ENCODE measurements at places on chromosomes 4 and X.

DNA sequence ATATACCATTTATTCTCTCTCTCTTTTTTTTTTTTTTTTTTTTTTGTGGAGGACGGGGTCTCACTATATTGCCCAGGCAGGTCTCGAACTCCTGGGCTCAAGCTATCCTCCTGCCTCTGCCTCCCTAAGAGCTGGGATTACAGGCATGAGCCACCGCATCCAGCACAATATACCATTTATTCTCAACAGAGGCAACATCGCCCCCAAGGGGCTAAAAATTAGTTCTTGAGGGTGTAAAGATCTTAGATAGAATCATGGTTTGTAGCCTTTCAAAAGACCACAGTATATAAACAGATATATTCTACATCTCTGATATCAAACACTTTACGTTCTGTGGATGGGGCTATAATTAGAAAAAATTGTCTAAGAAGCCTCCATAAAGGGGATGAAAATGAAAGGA, 39.8 kb upstream of the TCEAL2 start:
- DNase-seq: no peak

GRCh38 chr4:63922146-63922545, 487.1 kb downstream of the TECRL start:
- DNase-seq: no peak

- DNase-seq: no peak
These were observed 3.7 kb upstream of the APLN start for GRCh38 chrX:129658429-129658828.

- DNase-seq: no peak
These were observed 178.1 kb downstream of the IL15 start for GRCh38 chr4:141814499-141814898.

DNA sequence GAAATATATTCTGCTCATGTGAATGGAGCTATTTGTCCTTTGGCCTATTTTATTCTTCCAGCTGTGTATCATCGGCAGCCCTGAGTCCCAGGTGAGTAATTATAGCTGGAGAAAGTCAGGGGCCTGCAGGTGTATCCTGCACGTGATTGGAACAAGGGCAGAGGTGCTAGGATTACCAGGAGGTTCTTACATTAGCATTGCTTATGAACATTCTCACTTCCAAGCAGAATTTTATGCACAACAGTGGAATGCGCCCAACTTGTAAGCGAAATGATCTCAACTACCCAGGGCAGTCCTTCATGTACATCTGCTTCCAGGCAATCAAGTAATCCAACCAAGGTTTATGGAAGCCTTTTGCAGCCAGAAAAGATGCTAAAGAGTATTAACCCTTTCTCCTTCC, 68.9 kb upstream of the NRK start:
- no peak for DNase-seq

- DNase-seq: no peak
These were observed 20.9 kb upstream of the CD99L2 start for GRCh38 chrX:150919401-150919800.

- no peak for DNase-seq
These were observed 41.0 kb downstream of the ACSL1 start for GRCh38 chr4:184784628-184785257.

DNA sequence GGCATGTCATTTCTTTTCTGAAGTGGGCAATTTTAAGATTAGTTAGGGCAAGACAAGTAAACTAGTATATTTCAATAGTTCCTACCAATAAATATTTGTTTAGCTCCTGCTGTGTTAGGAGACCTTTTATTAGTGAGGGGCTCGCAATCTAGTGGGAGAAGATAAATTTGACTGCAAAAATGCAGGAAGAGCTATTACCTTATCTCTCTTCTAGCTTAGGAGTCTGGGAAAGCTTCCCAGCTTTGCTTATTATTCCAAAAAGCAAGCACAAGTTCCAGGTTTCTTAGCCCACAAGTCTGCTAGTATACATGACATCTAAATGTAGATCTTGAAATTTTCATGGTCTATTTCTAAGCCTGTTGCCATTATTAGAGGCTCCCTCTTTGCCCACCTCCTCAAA, 191.1 kb downstream of the GC start:
- DNase-seq: no peak

DNA sequence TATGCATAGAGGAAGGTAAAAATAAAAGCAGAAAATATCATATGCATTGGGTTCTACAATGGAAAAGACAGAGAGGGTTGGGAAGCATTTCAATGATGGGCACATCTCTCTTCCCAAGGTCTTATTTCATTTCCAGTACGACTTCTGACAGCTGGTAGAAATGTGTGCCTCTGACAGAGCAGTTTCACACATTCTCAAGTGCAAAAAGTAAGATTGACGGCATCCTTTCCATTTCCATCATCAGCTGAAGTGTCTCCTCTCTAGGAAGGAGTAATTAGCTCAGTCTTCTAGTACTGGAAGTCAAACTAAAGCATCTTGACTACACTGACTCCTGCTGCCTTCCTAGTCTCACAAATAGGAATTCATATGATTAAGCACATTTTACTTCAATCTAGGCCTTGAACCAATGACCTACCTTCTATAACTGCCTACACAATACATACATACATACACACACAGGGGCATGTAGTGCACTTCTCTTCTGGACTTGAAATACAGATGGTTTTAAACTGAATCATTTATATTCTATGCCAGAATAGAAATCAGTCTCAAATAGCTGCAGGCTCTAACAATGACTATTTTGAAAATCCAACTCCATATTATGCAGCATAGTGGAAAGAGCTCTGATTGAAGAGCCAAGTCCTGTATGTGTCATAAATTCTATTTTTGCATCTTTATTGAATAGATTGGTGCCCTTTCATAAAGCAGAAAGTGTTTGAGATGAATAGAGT, 473.4 kb downstream of the INPP4B start:
- DNase-seq: no peak

DNA sequence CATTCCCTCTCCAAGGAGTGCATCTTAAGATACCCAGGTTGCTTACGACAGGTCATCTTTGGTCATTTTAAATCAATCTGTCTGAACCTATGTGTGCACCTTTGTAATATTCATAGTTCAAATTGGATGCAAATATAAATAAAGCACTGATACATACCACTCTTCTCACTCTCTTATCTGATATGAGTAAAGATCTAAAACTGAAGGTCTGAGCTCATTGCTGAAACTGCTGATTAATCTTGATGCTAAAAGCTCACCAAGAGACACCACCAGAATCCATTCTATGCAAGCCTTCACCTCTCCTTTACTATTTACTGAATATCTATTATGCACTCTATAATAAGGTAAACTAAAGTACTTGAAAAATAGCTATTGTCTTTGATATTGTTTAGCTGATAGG, 16.6 kb downstream of the HSD17B13 start:
- no peak for DNase-seq

- no peak for DNase-seq
These were observed 41.1 kb upstream of the AFF2 start for GRCh38 chrX:148459343-148459742.

Measured in activated CD8-positive, alpha-beta memory T cell treated with anti-CD3 and anti-CD28 coated beads for 1 hour (primary cell).